ENCODE measurements at places on chromosomes 2 and 18. TPM values are rescaled to one million over a fixed set of nuclear protein-coding genes. Genes with fewer than 3 reads are reported as not detected.

DNA sequence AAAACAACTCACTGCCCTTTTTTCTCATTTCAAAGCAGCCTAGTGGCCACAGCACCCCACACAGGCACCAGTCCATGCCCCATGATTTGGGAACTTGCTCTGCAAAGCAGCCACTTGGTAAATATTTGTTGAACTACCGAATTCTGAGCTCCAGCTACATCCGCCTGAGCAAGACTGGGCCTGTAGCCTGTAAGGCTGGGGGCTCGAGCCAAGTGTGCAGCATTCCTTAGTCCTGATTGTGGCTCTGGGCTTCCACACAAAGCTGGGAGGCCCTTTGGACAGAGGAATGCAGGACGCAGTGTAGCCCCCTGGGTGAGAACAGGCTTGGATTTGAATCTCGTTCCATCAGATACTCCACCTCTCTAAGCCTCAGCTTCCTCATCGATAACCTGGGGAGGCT, 88.4 kb downstream of the ACTR2 start:
- no peak overlapping the region for H3K4me3 ChIP-seq
- no peaks in the 10 kb centered on the region for H3K27me3 ChIP-seq
- H3K36me3 ChIP-seq = peaks cover 8% of the 10 kb centered on the region
- DNase-seq = no peak

DNA sequence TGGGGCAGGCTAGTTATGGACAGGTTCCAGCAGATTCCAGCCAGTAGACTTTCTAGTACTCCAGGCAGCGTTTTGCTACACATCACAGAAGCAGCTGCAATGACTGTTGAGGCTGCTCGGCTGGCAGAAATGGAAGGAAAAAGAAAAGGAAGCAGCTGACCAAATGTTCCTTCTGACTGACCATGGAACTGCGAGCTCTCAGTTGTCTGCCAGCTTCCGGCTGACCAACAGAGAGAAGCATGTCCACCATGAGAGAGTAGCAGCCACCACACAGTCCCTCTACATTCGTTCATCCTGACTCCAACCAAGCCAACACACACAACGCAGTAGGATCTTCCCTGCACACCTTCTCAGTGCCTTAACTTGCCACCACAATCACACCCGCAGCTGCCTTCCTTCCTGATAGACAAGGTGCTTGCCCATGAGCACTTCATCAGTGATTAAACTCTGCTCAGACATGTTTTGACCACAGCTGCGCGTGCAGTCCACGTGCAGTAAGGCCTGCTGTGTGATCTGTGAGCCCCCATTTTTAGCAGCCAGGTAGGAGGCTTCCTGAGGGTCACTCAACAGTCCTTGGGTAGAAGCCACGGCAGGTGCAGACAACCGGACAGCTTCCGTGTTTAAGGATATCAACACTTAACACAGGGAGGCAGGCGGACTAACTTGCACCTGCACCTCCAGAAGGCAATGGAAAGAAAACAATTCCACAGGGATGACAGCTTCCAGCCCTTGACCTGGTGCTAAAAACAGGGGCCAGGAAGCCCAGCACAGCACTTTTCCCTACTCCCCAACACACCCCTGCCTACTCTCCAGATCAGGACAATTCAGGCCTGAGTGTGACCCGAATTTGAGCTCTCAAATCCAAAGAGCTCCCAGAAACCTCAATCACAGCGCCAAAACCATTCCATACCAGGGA, 996 bp downstream of the TGFBRAP1 start:
- H3K4me3 ChIP-seq = peak overlapping the region; percentile 83
- no peaks in the 10 kb centered on the region for H3K27me3 ChIP-seq
- H3K27ac ChIP-seq = peak overlapping the region; percentile 95
- no peak for DNase-seq
- peaks cover 14% of the 10 kb centered on the region for H3K4me1 ChIP-seq

The PXDN gene
- total RNA-seq = 10.9 TPM

- H3K4me1 ChIP-seq = peaks cover 18% of the 10 kb centered on the region
- H3K27me3 ChIP-seq = no peaks in the 10 kb centered on the region
- DNase-seq = no peak
- peak overlapping the region; percentile 71 for H3K27ac ChIP-seq
- H3K36me3 ChIP-seq = no peaks in the 10 kb centered on the region
These were observed 91.5 kb upstream of the LPIN2 start for GRCh38 chr18:3104190-3105054.

- no peaks in the 10 kb centered on the region for H3K27me3 ChIP-seq
- DNase-seq = no peak
- H3K27ac ChIP-seq = no peak overlapping the region
These were observed 630.8 kb upstream of the SLC39A10 start for GRCh38 chr2:195026261-195026660.

The CFAP65 gene
- 0.19 TPM for total RNA-seq

DNA sequence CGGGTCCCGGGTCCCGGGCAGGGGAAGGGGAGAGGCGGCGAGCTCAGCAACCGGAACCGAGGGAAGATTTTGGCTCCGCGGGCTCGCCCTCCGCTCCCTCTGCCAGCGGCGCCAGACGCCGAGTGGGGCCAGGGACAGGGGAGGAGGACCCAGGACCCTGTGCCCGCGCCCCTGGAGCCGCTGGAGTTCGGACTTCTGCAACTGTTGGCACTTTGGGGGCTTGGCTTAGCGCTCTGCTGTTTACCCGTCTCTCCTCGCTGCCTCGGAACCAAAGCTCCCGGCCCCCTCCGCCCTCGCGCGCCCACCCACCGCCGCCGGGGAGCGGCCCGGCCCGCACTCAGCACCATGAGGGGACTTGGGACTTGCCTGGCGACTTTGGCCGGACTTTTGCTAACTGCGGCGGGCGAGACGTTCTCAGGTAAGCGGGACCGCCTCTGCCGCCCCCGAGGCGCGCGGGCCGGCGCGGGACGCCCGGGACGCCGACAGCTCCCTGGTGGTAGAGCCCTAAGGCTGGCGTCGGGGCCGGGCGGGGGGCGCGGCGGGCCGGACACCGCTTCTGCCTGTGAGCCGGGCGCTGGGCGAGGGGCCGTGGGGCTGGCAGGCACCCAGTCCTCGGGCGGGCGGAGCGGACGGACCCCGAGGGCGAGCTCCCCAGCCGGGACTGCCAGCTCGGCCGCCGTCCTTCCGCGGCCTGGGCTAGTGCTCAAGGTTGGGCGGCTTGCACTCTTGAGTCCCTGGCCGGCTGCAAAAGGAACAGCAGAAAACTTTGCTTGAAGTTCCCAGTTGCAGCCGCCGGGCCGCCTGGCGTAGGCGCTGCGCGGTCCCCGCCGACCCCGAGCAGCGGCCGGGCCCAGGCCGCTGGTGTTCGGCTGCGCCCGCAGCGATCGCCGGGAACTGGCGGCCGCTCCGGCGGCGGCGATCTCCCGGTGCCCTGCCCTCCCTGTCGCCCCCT, 634 bp downstream of the PTPRM start:
- peak overlapping the region; percentile 83 for H3K4me3 ChIP-seq
- H3K4me1 ChIP-seq = no peaks in the 10 kb centered on the region
- peak overlapping the region; percentile 90 for H3K27ac ChIP-seq
- H3K27me3 ChIP-seq = no peaks in the 10 kb centered on the region
- H3K36me3 ChIP-seq = no peaks in the 10 kb centered on the region
- no peak for DNase-seq

The ZCCHC2 gene
- total RNA-seq = 9.3 TPM

DNA sequence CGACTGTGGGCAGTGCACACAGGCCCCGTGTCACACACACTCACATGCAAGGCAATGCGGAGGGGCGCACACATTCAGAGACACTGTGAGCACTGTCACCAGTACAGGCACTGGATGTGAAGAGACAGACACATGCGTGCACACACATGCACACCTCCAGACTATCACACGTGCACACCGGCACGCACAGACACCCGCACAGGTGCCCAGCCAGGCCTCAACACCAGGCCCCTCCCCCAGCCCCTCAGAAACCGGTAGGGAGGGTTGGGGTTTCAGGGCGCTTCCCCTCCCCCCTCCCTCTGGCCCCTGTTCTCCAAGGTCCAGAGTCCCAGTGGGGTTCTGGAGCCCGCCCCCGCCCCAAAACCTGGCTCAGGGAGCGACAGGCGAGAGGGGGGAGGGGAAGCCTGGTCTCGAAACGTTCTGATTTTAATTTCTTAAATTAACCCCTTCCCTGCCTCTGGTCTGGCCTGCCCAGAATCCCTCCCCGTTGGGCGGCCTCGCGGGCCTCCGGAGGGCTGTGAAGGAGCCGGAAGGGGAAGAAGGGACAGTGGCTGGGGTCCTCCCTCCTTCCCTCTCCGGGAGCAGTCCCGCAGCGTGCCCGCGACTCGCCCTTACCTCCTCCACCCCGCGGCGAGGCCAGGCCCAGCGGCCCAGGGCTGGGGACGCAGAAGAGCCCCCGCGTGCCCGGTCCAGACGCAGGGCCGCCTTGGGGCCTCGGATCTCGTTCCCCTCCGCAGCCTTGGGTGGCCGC, 558 bp downstream of the FBXO41 start:
- H3K27ac ChIP-seq = no peak overlapping the region
- H3K4me3 ChIP-seq = peak overlapping the region; percentile 54

DNA sequence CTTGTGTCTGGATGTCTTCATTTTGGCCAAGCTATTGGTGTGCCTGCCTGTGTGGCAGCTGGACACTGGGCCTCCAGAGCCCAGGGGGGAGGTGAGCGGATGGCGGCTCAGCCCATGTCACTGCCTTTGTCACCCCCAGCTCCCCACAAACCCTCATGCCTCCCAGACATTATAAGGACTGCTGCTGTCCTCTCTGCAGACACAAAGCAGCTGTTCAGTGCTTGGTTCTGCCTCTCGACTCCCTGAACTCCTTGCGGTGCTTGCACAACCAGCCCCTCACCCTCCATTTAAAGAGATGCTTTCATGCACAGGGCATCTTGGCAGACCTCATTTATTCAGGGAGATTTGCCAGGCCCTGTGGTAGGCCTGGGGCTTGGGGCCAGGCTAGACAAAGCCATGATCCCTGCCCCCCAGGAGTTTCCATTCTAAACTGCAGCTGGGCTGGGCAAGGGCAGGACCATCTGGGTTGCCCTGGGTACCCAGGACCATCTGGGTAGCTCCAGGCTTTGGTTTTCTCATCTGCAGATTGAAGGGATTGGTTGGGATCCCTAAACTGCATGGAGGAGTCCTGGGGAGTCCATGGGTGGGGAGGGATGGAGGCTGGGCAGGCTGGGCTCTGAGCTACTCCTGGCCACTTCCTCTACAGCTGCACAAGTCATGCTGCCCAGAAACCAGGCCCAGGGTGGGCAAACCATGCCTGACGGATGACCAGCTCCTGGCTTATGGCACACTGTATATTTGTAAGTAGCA, 168.5 kb downstream of the CELF4 start:
- no peaks in the 10 kb centered on the region for H3K36me3 ChIP-seq
- H3K27me3 ChIP-seq = peaks cover 53% of the 10 kb centered on the region
- no peak overlapping the region for H3K4me3 ChIP-seq
- DNase-seq = no peak
- peaks cover 7% of the 10 kb centered on the region for H3K4me1 ChIP-seq

- no peak overlapping the region for H3K4me3 ChIP-seq
- no peaks in the 10 kb centered on the region for H3K4me1 ChIP-seq
These were observed 147.5 kb upstream of the SLC39A10 start for GRCh38 chr2:195509551-195509950.

DNA sequence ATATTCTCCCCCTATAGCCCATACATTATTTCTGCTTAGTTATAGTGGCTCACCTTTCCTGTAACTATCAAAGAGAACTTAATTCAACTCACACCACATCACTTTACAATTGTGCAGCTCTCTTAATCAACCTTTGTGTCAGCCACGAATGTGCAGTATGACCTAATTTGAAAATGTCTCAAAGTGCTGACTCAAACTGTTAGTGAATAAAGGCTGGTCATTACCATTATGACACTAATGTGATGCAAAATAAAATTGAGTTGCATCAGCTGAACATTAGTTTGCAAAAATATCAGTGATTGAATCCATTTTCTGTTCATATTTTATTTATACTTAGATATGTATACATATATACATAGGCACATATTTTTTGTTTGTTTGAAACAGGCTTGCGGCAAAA, 251.8 kb downstream of the MEIS1 start:
- H3K27ac ChIP-seq = peak overlapping the region; percentile 14
- H3K4me1 ChIP-seq = no peaks in the 10 kb centered on the region
- H3K4me3 ChIP-seq = no peak overlapping the region
- H3K36me3 ChIP-seq = no peaks in the 10 kb centered on the region
- no peak for DNase-seq

- no peak for DNase-seq
- H3K27ac ChIP-seq = no peak overlapping the region
- no peak overlapping the region for H3K4me3 ChIP-seq
- H3K27me3 ChIP-seq = no peaks in the 10 kb centered on the region
These were observed 10.1 kb upstream of the CCDC138 start for GRCh38 chr2:108776475-108776874.

GRCh38 chr2:238241970-238242369, 2.1 kb upstream of the HES6 start:
- H3K27me3 ChIP-seq = no peaks in the 10 kb centered on the region
- peaks cover 42% of the 10 kb centered on the region for H3K4me1 ChIP-seq
- no peaks in the 10 kb centered on the region for H3K36me3 ChIP-seq
- H3K27ac ChIP-seq = no peak overlapping the region

DNA sequence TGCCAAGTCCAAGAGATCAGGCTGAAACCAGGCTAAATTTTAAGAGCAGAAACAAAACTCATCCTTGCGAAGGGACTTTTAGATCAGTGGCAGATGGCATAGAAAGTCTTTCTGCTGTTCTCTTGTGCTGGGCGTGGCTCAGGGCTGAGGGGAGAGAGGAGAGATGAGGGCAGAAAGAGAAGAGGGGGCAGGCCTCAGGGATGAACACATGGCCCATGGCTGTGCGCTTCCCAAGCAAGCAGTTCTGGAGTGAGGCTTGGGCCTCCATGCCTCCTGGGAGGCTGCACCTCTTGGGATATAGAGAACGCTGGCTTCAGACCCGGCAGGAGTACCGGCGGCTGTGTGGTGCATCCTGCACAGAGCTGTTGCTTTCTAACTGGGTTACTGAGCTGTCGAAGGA, 41.0 kb downstream of the HPCAL1 start:
- H3K4me1 ChIP-seq = peaks cover 4% of the 10 kb centered on the region
- no peak overlapping the region for H3K4me3 ChIP-seq
- no peak overlapping the region for H3K27ac ChIP-seq
- no peaks in the 10 kb centered on the region for H3K36me3 ChIP-seq

GRCh38 chr2:156810094-156810493, 373.9 kb downstream of the GPD2 start:
- DNase-seq = no peak
- H3K4me1 ChIP-seq = no peaks in the 10 kb centered on the region
- H3K36me3 ChIP-seq = no peaks in the 10 kb centered on the region
- H3K27me3 ChIP-seq = no peaks in the 10 kb centered on the region

The SNTG2 gene
- not detected for total RNA-seq

GRCh38 chr18:63366213-63367052, 573 bp downstream of the KDSR start:
- H3K4me3 ChIP-seq = peak overlapping the region; percentile 98
- H3K4me1 ChIP-seq = peaks cover 35% of the 10 kb centered on the region
- H3K36me3 ChIP-seq = no peaks in the 10 kb centered on the region
- peak overlapping the region; percentile 95 for H3K27ac ChIP-seq
- no peaks in the 10 kb centered on the region for H3K27me3 ChIP-seq

- H3K36me3 ChIP-seq = no peaks in the 10 kb centered on the region
- no peaks in the 10 kb centered on the region for H3K4me1 ChIP-seq
- no peak for DNase-seq
These were observed 61.7 kb upstream of the SPTBN1 start for GRCh38 chr2:54394392-54394791.

DNA sequence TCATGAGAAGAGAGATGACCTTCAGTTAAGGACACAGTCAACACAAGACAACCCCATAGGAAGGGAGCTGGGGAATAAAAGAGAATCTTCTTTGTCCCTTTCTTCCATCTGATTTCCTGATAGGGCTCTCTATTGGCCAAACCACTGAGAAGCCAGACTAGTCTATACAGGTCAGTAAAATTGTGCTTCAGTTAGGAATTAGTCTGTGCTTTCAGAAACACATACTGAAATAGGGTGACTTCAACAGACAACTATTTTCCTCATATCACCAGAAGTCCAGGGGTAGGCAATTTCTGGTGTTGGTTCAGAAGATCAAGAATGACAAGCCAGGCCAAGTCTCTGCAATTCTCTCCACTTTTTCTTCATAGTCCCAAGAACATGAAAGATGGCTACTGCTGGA, 151.7 kb upstream of the SP5 start:
- H3K36me3 ChIP-seq = no peaks in the 10 kb centered on the region
- no peaks in the 10 kb centered on the region for H3K4me1 ChIP-seq
- DNase-seq = no peak
- H3K4me3 ChIP-seq = no peak overlapping the region

Data from esophagus squamous epithelium (tissue), 5 donors.